ENCODE measurements at places on chromosomes 4 and X.

DNA sequence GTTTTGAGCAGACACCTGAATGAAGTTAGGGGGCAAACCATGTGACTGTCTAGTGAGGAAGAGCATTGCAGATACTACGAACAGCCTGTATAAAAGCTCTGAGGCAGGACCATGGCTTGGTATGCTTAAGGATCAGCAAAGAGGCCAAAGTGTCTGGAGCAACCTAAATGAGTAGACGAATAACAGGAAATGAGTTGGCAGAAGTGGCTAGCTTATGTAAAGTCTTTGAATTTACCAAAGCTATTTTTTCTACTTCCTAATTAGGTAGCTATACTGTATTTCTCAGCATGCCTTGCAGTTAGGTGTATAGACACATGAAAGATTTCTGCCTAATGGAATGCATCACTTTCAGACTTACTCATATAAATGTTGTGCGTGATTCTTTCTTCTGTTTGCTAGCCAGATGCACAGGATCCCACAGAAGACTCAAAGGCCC lies 9.3 kb upstream of the GPRIN3 start:
- peak; percentile 68 for DNase-seq

- no peak for DNase-seq
These were observed 990 bp upstream of the HADH start for GRCh38 chr4:107988763-107989035.

DNA sequence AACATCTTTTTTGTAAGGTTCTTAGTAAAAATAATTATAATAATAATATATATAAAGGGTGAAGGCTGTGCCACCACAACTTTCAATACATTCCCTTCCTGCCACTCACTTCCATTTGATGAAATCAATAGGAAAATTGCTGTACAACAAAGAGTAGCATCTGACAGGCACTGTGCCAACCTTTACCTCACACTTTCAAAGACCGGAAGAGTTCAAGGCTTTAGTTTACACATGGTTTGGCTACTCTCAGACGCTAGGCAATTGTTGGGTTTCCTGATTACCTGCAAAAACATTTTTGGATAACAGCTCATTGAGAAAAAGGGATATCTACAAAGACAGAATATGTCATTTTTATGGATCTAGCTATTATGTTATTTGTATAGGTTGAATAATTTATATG lies 5.5 kb upstream of the ING2 start:
- peak; percentile 46 for DNase-seq

DNA sequence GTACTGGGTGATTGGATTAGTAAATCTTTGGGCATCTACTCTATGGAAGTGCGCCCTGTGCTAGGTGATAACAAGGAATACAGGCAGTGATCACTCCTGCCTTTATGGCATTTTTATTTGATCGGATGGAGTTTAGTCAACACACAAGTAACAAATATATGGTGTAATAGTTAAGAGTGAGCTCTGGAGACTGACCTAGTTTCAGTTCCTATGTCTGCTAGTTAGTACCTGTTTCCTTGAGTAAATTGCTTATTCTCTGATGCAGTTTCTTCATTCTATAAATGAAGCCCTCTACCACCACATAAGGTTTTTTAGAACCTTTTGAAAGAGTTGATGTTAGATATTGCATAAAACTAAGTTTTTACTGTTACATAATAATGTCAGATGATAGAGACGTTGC lies 134.6 kb downstream of the KDM6A start:
- no peak for DNase-seq

DNA sequence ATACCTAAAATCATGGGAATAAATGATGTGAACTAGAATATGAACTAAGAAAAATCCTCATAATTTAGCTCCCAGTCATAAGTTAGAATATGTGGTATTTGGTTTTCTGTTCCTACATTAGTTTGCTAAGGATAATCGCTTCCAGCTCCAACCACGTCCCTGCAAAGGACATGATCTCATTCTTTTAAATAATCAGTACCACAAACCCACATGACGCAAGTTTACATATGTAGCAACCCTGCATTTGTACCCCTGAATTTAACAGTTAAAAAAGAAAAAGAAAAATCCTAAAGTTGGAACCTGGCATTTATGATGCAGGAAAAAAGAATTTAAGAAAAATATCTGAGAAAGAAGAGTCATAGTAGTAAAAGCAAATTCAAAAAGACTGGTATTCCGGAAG lies 13.3 kb downstream of the UBA6 start:
- DNase-seq: no peak

GRCh38 chr4:76457885-76458284 lies 22.9 kb downstream of the SHROOM3 start:
- DNase-seq: no peak

GRCh38 chr4:163548481-163549243 lies 54.2 kb downstream of the TMA16 start:
- DNase-seq: peak; percentile 80

Measured in hematopoietic multipotent progenitor cell treated with erythropoietin and hydrocortisone succinate and interleukin-3 and kit ligand, for 6 days (in vitro differentiated cells).